ENCODE measurements at places on chromosomes 3 and 15.
A peak's percentile ranks its signal among the peaks of the same experiment; 100 is the strongest.

- DNase-seq: peak; percentile 7
These were observed 112.5 kb upstream of the THBS1 start for GRCh38 chr15:39468331-39468730.

- DNase-seq: peak; percentile 69
These were observed 1.1 kb downstream of the EDEM1 start for GRCh38 chr3:5188419-5189221.

GRCh38 chr3:169891886-169892285 is 19.5 kb upstream of the SAMD7 start:
- DNase-seq: no peak

GRCh38 chr15:75069301-75069925 is 46.0 kb downstream of the PPCDC start:
- no peak for DNase-seq

DNA sequence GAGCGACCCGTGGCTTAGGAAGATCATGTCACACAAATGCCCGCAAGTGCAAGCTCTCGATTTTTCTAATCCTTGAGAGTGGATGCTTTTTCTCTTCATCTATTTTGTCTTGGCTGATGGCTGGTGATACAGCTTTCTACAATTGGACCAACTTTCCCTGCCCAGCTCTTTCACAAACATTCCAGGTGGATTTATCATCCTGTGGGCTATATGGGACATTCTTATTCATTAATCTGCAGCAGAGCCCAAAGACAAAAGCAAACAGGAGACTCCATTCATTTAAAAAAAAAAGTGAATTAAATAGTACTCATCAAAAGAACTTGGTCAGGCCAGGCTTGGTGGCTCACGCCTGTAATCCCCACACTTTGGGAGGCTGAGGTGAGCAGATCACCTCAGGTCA is 14.2 kb upstream of the TSEN2 start:
- no peak for DNase-seq

DNA sequence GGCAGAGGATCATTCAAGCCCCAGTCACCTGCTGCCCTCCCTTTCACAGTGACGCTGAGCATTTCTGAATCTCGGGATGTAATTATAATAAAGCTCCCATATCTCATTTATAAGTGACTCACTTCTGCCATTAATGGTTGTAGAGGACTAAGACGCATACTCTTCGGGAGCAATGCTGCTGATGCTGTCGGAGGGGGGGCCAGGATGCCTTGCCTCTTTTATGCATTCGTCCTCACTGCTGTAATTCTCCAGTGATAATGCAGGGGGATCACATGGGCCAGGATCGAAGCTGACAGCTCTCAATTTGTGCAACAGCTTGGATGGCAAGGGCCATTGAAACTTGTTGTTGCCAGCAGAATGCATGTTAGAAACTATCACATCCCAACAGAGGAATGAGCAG is 3.1 kb downstream of the HRH1 start:
- DNase-seq: no peak

- DNase-seq: no peak
These were observed 403.6 kb downstream of the TIGIT start for GRCh38 chr3:114697401-114697800.

GRCh38 chr15:56732135-56732885 is 999 bp downstream of the ZNF280D start:
- peak; percentile 16 for DNase-seq

GRCh38 chr3:31305340-31305739 is 227.4 kb upstream of the STT3B start:
- DNase-seq: no peak

GRCh38 chr3:129575997-129576384 is 30.5 kb downstream of the PLXND1 start:
- no peak for DNase-seq

DNA sequence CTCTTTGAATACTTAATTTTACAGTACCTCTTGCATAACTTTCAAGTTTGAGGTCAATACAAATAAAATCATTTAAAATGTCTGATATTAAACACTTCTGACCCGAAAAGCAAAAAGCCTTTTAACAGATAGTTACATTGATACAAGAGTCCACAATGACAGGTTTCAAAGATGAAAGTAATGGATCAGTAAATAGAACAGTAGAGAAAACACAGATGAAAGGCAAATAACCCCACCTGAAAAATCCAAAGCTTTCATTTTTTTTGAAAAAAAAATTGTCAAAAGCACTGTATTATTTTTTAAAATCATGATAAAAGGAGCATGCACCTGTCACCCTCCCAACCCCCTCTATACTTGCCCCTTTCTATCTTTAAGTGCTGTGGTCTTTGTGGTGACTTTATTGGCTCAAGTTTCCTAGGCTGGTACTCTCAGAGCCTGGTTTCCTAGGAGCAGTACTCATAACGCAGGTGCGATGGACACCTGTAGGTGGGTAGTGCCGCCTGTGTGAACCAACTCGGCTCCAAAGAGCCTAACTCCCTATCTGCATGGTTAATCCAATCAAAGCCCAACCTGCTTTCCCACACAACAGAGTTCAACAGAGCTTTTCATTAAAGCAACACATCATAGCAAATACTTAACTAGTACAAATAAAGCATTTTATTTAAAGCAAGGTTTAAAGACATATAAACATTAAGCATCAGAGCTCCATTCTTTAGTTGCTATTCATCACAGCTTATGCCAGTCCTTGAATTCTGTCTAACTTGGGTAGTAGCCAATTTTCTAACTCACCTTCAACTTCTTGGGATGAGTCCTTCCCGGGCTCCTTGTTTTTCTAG is 32.2 kb downstream of the LIPC start:
- DNase-seq: no peak

- no peak for DNase-seq
These were observed 193.0 kb downstream of the ATP10A start for GRCh38 chr15:25670025-25670554.

DNA sequence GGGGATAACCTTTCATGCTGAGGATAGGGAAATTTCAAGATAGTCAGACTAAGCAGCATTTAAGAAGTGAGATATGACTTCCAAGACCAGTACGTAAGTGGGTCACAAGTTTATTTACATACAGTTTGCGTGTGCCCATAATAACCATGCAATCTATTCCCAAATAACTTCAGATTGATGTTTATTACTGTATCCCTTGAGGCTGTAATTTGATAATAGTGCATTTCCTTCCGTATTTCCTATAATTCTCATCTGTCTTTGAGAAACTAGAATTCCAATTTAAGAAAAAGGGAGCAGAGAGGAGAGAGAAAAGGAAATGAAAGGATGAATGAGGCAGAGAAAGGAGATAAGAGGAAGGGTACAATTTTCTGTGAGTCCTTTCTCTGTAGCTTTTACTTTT is 1073.1 kb downstream of the EPHA3 start:
- no peak for DNase-seq

DNA sequence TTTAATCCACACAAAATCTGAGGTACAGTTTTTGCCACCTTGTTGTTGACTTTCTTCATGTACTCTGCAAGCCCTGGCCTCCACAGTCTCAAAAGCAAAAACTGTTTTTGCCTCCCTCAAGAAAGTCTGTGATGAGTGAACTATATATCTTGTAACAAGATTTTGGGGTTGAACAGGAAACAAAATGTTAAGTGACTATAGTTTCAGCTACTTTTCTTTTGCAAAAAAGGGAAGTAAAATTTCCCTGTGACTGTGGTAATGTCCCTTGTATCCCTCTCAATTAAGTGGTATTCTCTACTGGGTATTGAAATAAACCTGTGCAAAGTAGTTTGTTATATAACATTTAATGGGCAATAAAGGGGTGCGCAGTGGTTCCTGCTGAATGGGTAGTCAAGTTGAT is 21.3 kb upstream of the SCAANT1 start:
- DNase-seq: no peak

- no peak for DNase-seq
These were observed 1.9 kb upstream of the DPH6 start for GRCh38 chr15:35547775-35548364.

DNA sequence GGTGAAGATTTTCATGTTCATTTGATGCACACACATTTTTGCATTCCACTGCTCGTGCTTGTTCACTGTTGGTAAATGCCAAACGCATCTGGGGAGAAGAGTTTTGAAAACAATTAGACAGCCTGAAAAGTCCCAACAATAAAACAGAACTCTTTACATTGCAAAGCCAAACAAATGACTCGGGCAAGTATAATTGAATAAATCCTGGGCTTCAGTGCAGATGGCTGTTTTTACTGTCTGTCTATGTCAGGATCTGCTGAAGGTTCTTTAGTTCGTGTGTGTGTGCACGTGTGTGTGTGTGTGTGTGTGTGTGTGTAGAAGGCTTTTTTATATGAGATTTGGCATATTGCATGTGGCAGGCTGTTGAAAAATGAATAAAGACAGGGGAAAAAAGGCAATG is 277.5 kb upstream of the CDIN1 start:
- DNase-seq: no peak

- peak; percentile 67 for DNase-seq
These were observed 55.8 kb downstream of the ZNF621 start for GRCh38 chr3:40580494-40581091.

- DNase-seq: no peak
These were observed 50.7 kb downstream of the XYLB start for GRCh38 chr3:38397320-38397719.

GRCh38 chr3:4716706-4717362 is 223.7 kb downstream of the ITPR1 start:
- DNase-seq: no peak

DNA sequence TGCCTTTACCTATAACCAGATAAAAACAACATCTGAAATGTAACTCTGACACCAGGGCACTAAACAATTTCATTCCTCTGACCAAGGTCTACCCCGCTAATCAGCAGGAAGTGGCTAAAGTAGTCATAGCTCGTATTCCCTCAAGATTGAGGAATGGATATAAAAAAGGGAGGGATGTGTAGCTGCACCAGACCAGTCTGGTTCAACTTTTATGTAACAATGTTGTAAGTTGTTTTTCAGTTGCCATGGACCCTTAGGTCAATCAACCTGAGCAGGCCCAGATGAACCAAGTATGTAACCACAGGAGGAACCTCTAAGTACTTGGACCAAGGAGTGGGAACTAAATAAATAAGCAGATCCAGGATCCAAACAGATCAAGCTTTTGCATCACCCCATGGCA is 28.4 kb upstream of the IFT57 start:
- no peak for DNase-seq

DNA sequence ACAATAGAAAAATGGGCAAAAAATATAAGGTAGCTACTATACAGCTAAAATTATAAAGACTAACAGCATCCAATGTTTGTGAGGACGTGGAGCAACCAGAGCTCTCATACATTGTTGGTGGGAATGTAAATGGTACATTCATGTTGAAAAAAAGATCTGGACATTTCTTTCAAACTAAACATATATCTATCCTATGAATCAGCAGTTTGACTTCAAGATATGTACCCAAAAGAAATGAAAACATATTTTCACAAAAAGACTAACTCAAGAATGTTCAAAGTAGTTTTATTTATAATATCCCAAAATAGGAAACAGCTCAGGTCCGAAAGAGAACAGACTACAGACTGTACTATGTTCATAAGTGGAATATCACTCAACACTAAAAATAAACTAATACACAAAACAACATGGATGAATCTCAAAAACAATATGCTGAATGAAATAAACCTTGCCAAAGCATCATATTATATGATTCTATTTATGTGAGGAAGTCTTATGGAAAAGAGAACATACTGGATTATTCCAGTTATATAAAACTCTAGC is 8.8 kb upstream of the TTBK2 start:
- DNase-seq: no peak

DNA sequence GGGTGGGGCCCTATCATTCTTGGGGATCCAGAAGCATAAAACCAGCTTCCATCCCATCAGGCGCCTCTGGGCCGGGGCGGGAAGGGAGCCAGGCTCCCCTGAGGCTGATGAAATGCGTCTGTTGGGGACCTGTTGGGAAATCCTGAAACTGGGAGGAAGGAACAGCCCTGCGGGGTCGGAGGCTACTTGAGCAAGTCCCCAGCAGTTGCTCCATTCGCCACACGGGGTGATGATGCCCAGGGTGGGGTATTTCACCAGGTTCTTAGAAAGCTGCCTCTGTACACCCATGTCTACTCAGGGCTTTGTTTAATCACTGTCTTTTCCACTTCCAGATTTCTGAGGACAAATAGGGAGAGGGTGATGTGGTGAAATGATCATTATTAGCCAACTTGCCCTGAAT is 25.4 kb upstream of the TSEN2 start:
- DNase-seq: no peak

DNA sequence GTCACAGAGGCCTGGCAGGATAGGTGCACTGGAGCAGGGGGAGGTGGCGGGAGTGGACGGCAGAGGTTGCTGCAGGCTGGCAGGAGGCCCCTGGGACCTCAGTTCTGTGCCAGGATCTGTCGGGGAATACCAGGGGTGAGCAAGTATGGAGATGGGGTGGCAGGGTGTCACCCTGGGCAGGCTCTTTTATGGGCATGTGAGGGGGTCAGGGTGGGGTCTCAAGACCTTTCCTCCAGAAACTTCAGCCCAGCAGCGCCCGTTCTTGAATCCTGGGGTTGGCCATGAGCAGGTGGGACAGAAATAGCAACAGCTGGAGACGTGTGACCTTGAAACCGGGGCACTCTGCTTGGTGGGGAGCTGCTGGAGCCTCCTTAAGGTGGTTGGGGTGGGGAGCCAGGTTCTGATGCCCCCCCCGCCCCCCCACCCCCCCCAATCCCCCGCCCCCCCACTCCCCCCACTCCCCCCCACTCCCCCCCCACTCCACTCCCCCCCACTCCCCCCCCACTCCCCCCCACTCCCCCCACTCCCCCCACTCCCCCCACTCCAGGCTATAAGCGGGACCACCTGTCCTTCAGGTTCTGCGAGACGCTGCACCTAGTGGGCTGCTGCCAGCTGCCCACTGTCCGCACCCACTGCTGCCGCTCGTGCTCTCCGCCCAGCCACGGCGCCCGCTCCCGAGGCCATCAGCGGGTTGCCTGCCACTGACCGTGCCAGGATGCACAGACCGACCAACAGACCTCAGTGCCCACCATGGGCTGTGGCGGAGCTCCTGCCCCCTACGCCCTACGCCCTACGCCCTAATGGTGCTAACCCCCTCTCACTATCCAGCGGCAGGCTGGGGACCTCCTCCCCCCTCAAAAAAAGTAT is 84.9 kb downstream of the TBC1D2B start:
- DNase-seq: no peak

DNA sequence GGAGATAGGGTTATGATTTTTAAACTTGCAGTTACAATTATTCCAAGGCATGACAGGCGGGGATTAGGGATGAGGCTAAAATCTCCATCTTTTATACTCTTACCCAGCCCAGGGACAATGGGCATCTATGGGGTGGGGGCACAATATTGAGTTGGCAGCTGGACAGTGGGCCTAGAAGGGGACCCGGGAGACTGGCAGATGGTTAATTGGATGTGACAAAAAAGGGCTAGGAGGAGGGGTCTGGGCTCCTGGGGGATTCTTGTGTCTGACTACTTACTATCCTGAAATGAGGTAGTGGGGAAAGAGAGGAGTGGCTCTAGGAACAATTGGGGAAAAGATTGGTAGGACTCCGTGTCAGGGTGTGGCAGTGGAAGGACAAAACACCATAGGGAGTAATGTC is 53.0 kb upstream of the ROPN1 start:
- no peak for DNase-seq

DNA sequence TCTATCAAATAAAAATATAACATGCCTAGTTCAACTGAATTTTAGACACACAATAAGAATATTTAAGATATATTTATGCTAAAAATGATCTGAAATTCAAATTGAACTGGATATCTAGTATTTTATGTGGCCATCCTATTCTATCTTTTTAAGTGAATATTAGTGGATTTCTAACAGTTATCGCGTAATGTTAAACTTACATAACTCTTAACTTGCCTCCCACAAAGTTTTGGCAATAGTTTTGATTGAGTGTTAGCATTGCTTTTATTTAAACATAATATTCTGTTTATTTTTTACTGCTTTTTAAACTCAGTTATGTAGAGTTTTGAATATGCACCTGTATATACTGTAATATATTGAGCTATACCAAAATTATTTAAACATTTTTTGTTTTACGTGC is 1279.5 kb downstream of the OTOL1 start:
- DNase-seq: no peak

GRCh38 chr15:98948941-98949340 is 58.7 kb downstream of the PGPEP1L start:
- DNase-seq: no peak
